ENCODE measurements at places on chromosomes 1 and 21. TPM values are rescaled to one million over a fixed set of nuclear protein-coding genes. Genes with fewer than 3 reads are reported as not detected.
A peak's percentile ranks its signal among the peaks of the same experiment; 100 is the strongest.

Gene FRRS1
- total RNA-seq = 0.62 TPM

Gene ADGRB2
- total RNA-seq = 0.13 TPM

Gene FCRL2
- total RNA-seq = not detected

Gene HTR6
- total RNA-seq = not detected

Gene NASP
- 251 TPM for total RNA-seq

Gene BROX
- total RNA-seq = 38.2 TPM

Gene KIAA0040
- total RNA-seq = 45.6 TPM

Gene PAPPA2
- 0.10 TPM for total RNA-seq

Gene NCAM2
- not detected for total RNA-seq

Gene RPS6KC1
- total RNA-seq = 7.2 TPM

Gene PRR9
- not detected for total RNA-seq

Gene GPR161
- 0.41 TPM for total RNA-seq

DNA sequence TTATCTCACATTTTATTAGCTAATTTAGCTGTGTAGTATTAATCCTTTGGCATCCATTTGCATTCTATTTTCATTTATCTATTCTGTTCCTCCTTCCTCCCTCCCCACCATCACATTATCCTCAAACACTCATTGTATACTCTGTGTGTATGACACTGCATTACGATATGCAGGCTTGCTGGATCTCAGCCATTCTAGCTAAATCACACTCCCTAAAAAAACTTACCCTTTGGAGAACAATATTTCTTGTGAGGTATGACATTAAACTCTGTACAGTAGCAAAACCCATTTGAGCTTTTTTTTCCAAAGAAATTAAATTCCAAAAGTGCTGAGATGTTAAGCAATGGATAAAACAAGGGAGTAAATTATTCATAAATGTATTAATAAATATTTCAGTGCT lies 11.4 kb upstream of the RAB3GAP2 start:
- no peak overlapping the region for H3K27ac ChIP-seq
- no peaks in the 10 kb centered on the region for H3K4me1 ChIP-seq

GRCh38 chr1:189609167-189609566 lies 868.5 kb downstream of the BRINP3 start:
- H3K27me3 ChIP-seq = no peaks in the 10 kb centered on the region
- H3K4me3 ChIP-seq = no peak overlapping the region
- no peak for DNase-seq
- H3K36me3 ChIP-seq = no peaks in the 10 kb centered on the region
- H3K4me1 ChIP-seq = no peaks in the 10 kb centered on the region
- H3K27ac ChIP-seq = no peak overlapping the region

GRCh38 chr1:212141404-212141803 lies 105.9 kb downstream of the DTL start:
- H3K36me3 ChIP-seq = peaks cover 7% of the 10 kb centered on the region
- no peak overlapping the region for H3K4me3 ChIP-seq
- H3K27ac ChIP-seq = no peak overlapping the region
- H3K4me1 ChIP-seq = peaks cover 4% of the 10 kb centered on the region
- H3K27me3 ChIP-seq = no peaks in the 10 kb centered on the region

DNA sequence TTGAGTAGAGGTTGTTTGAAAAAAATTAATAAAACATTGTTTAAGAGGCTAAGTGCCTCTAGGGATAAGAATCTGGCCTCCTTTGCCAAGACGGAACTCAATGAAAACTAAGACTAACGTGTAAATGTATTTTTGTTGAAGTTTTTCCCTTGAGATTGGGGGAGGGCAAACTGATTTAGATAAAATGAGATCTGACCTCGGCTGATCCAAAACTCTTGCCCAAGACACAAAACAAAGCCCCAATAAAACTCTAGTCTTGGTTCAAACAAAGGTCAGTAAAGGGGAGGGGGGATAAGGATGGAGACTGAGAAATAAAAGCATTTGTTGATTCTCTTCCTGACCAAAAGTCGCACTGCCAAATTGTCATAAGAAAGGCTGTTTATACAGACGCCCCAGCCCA lies 134.8 kb upstream of the DPT start:
- no peak for DNase-seq
- H3K27me3 ChIP-seq = no peaks in the 10 kb centered on the region
- no peak overlapping the region for H3K27ac ChIP-seq
- no peak overlapping the region for H3K4me3 ChIP-seq
- H3K36me3 ChIP-seq = no peaks in the 10 kb centered on the region

GRCh38 chr1:200938955-200939354 lies 44.3 kb downstream of the INAVA start:
- no peak for DNase-seq
- no peak overlapping the region for H3K4me3 ChIP-seq
- no peaks in the 10 kb centered on the region for H3K4me1 ChIP-seq

GRCh38 chr1:193705554-193705981 lies 519.2 kb upstream of the B3GALT2 start:
- peaks cover 4% of the 10 kb centered on the region for H3K36me3 ChIP-seq
- no peak overlapping the region for H3K27ac ChIP-seq
- no peak for DNase-seq
- no peaks in the 10 kb centered on the region for H3K27me3 ChIP-seq
- no peak overlapping the region for H3K4me3 ChIP-seq
- H3K4me1 ChIP-seq = peaks cover 23% of the 10 kb centered on the region

GRCh38 chr1:192951691-192952460 lies 107.3 kb downstream of the UCHL5 start:
- no peak overlapping the region for H3K4me3 ChIP-seq
- H3K36me3 ChIP-seq = no peaks in the 10 kb centered on the region
- DNase-seq = no peak
- H3K27me3 ChIP-seq = no peaks in the 10 kb centered on the region
- H3K4me1 ChIP-seq = no peaks in the 10 kb centered on the region

DNA sequence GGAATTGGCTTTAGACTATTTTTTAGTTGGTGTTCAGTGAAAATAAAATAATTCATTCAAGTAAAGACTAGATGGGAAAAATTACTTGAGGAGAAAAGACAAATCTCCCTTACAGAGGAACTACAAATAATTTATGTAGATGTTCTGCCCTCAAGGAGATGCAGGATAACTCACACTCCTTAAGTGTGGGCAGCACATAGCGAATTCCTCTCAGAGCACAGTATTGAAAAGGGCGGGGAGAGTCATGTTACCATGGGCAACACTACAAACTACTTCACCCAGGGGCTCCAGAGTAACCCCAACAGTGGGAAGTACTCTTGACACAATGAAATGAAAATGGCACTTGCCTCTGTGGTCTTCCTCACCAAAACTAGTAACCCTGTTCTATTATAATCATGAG lies 20.6 kb upstream of the LAMC2 start:
- no peaks in the 10 kb centered on the region for H3K36me3 ChIP-seq
- H3K4me3 ChIP-seq = no peak overlapping the region
- no peaks in the 10 kb centered on the region for H3K27me3 ChIP-seq
- no peak for DNase-seq

GRCh38 chr1:150092180-150092791 lies 24.7 kb downstream of the VPS45 start:
- H3K36me3 ChIP-seq = peaks cover 27% of the 10 kb centered on the region
- H3K4me1 ChIP-seq = peaks cover 20% of the 10 kb centered on the region
- H3K4me3 ChIP-seq = no peak overlapping the region
- no peaks in the 10 kb centered on the region for H3K27me3 ChIP-seq

DNA sequence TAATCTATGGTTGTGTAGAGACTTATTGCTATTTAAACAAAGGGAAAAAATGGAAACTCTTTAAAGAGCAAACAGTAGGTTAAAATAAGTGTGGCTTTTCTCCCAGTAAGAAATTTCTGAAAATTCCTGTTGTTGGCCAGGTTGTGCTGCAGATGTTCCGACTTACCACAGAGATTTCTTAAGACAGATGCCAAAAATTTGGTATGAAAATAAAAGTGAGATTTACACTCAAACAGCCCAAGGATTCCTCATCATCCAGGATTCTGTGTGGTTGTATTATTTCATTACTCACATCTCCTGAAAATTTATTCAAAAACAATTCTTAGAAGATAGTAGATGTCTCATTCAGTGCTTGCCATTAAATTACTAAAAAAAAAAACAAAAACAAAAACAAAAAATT lies 296.7 kb upstream of the PTBP2 start:
- no peak overlapping the region for H3K4me3 ChIP-seq
- no peak overlapping the region for H3K27ac ChIP-seq
- no peaks in the 10 kb centered on the region for H3K4me1 ChIP-seq
- no peak for DNase-seq
- H3K27me3 ChIP-seq = no peaks in the 10 kb centered on the region

GRCh38 chr1:221992427-221992826 lies 250.5 kb upstream of the DUSP10 start:
- peaks cover 40% of the 10 kb centered on the region for H3K4me1 ChIP-seq
- no peak for DNase-seq
- no peaks in the 10 kb centered on the region for H3K27me3 ChIP-seq

- DNase-seq = no peak
- H3K36me3 ChIP-seq = no peaks in the 10 kb centered on the region
- no peak overlapping the region for H3K27ac ChIP-seq
Measured at GRCh38 chr1:117364240-117364639, 3.0 kb upstream of the MAN1A2 start.

DNA sequence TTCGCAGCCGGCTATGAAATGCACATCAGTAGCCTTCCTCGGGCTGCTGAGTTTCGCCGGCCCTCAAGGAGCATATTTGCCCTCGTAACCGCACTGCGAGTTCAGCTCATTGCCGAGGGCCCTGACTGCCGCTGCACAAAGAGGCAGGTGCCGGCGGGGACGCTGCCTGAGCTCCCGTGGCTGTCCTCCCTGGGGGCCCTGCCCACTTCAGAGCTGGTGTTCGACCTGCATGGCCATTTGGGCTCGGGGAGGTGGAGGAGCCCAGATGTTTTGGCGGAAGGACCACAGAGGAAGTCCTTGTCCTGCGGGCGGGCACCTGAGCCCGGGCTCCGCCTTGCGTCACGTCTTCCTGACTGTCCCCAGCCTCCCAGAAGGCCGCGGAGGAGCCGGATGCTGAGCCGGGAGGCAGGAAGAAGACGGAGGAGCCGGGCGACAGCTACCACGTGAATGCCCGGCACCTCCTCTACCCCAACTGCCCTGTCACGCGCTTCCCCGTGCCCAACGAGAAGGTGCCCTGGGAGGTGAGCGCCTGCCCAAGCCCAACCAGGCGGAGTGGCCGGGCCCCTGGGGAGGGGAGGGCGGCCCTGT lies 29.9 kb upstream of the LRRC3 start:
- no peak overlapping the region for H3K4me3 ChIP-seq
- H3K27ac ChIP-seq = no peak overlapping the region
- H3K27me3 ChIP-seq = no peaks in the 10 kb centered on the region
- no peak for DNase-seq

DNA sequence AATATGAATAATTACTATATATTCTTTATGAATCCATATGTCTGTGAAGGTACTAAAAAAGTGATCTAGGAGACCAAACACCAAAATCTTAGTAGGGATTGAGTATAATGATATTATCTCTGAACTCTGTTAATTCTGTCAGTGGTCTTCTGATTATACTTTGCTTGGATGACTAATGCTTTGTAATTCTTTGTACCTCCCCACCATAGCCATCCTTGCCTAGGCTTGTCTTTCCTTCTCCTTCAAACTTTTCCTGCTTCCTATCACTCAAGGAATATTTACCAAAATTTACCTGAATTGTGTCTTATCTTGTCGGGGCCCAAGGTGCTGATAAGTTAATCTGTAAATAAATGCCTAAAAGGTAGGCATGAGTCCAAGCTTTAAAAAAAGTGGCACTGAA lies 845 bp upstream of the RGS5 start:
- H3K4me1 ChIP-seq = no peaks in the 10 kb centered on the region
- H3K4me3 ChIP-seq = no peak overlapping the region
- H3K36me3 ChIP-seq = no peaks in the 10 kb centered on the region
- no peak overlapping the region for H3K27ac ChIP-seq
- no peaks in the 10 kb centered on the region for H3K27me3 ChIP-seq

DNA sequence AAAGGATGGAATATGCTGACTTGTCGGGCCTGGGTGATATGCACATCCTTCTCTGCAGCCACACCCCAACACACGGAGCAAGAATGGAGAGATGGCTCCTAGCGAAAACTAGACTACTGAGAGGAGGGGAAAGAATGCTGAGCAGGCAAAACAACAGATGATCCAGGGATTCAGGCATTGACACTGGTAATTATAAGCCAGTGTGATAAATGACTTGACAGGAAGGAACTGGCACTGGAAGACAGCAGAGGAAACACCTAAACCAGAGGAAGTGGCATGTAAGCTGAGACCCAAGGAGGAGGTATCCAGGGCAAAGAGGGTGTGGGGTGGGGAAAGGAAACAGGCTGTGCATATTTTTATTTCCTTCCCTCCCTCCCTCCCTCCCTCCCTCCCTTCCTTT lies 31.7 kb upstream of the KHDRBS1 start:
- no peaks in the 10 kb centered on the region for H3K27me3 ChIP-seq
- H3K27ac ChIP-seq = peak overlapping the region; percentile 75
- peak; percentile 25 for DNase-seq
- H3K36me3 ChIP-seq = no peaks in the 10 kb centered on the region

- H3K27ac ChIP-seq = no peak overlapping the region
- no peak for DNase-seq
- H3K4me3 ChIP-seq = no peak overlapping the region
- peaks cover 41% of the 10 kb centered on the region for H3K36me3 ChIP-seq
Measured at GRCh38 chr1:193083365-193084088, 21.7 kb downstream of the GLRX2 start.

GRCh38 chr1:241627453-241628259 lies 12.5 kb downstream of the CHML start:
- peak overlapping the region; percentile 76 for H3K27ac ChIP-seq
- H3K27me3 ChIP-seq = no peaks in the 10 kb centered on the region
- peaks cover 25% of the 10 kb centered on the region for H3K4me1 ChIP-seq
- H3K36me3 ChIP-seq = peaks cover 11% of the 10 kb centered on the region
- peak overlapping the region; percentile 77 for H3K4me3 ChIP-seq

- no peak overlapping the region for H3K4me3 ChIP-seq
- no peak overlapping the region for H3K27ac ChIP-seq
- H3K4me1 ChIP-seq = no peaks in the 10 kb centered on the region
- H3K27me3 ChIP-seq = no peaks in the 10 kb centered on the region
- H3K36me3 ChIP-seq = no peaks in the 10 kb centered on the region
Measured at GRCh38 chr1:174837386-174837785, 162.4 kb upstream of the CACYBP start.

GRCh38 chr21:36710729-36711048 lies 11.8 kb downstream of the SIM2 start:
- H3K27me3 ChIP-seq = peaks cover 77% of the 10 kb centered on the region
- H3K36me3 ChIP-seq = no peaks in the 10 kb centered on the region
- no peak overlapping the region for H3K27ac ChIP-seq
- DNase-seq = no peak

DNA sequence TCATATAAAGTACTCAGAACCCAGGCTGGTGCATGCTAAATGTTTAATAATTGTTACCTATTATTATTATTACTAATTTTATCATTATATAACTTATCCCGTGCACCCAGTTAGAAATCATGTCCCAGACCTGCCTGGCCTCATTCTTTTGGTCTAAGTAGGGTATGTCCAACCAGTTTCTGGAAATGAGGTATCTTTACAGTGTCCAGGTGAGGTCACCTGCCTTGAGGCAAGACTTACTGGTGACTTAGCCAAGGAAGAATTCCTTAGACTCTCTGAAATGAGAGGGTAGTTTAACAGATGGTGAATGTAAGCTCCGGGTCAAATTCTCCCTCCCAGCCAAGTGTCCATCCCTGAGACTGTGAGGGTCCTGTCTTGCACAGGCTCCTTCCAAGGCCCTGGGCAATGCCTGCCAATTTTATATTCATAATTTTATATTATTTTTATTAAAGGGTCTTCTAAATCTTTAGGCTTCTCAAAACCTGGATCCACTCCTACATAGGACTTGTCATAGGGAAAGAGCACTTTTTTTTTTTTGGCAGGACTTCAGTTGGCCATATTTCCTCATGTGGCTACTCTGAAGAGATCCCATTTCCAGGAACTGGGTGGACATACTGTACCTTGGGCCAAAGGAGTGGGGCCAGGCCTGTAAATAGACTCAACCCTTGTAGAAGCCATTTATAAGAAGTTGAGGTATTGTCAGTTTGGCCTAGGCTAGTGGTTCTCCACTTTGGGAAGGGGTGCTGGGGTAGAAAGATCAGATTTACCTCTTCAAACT lies 96.7 kb upstream of the KCNA3 start:
- H3K4me1 ChIP-seq = no peaks in the 10 kb centered on the region
- no peak for DNase-seq
- peaks cover 30% of the 10 kb centered on the region for H3K27me3 ChIP-seq
- no peaks in the 10 kb centered on the region for H3K36me3 ChIP-seq
- no peak overlapping the region for H3K4me3 ChIP-seq
